Amniotic stem cell (primary cell): ENCODE measurements at places on chromosomes 6 and 20.

GRCh38 chr20:24960861-24961260 is 11.8 kb downstream of the CST7 start:
- no peak for DNase-seq

DNA sequence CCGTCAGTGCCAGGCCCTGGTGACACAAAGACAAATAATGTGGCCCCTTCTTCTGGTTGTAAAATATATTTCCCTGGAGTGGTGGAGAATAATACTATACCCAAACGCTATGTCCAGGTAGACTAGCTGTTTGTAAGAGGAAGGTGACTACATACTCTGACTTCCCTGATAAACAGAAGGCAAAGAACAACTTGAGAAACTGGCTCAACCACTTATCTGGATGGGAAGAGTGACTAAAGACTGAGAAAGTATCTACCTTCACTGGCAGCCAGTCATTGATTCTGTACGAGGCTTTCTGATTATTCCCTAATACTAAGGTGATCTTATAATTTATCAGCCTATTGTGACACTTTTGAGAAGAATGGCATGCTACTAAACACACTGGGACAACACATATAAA is 569.7 kb downstream of the EPHA7 start:
- no peak for DNase-seq

- no peak for DNase-seq
Measured at GRCh38 chr6:192313-192664, 100.0 kb upstream of the DUSP22 start.

DNA sequence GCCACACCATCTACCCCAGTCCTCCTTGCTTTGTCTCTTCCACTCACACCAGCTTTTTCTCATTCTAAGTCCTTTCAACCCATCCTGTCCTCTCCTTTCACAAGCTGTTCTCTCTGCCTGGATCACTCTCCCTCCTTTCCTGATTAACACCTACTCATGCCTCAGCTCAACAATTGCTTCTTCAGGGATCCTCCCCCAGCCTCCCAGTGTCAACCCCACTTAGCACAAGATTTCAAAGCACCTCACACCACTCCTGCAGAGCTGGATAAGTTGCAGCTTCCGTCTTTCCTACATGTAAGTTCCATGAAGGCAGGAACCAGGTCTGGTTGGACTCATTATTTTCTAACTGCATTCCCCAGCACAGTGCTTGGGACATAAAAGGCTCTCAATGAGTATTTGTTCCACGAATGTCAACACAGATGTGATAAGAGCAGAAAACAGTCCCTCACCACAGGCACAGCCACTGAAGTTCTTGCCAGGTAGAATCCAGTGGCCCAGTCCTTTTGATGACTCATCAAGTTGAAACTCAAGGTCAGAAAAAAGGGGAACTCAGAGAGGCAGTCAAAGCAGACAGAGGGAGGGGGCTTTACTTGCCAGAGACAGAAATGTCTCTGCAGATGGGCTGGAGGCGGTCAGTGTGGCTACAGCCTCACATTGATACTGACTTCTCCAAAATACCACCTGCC is 193.4 kb upstream of the PRDM1 start:
- no peak for DNase-seq

DNA sequence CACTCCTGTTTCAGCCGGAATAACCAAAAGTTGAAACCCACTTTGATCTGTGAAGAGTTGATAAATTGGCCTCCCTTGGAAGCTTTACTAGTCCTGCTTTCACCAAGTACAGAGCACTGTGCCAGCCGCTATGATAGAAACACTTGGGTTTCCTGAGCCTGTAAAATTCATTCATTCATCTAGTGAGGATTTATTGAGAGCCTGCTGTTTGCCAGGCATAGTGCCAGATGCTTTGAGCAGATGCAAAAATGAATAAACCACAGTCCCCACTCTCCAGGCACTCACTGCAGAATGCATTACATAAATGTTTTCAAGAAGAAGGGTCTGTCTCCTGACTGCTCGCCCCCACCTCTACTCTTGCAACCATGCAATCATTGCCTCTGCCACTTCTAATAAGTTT is 25.3 kb upstream of the TMEM217 start:
- no peak for DNase-seq

- DNase-seq: no peak
Measured at GRCh38 chr6:69784595-69785377, 12.0 kb downstream of the LMBRD1 start.

- DNase-seq: no peak
Measured at GRCh38 chr20:53412577-53413185, 181.0 kb downstream of the ZNF217 start.

- DNase-seq: no peak
Measured at GRCh38 chr6:24440897-24441598, 38.3 kb downstream of the MRS2 start.

DNA sequence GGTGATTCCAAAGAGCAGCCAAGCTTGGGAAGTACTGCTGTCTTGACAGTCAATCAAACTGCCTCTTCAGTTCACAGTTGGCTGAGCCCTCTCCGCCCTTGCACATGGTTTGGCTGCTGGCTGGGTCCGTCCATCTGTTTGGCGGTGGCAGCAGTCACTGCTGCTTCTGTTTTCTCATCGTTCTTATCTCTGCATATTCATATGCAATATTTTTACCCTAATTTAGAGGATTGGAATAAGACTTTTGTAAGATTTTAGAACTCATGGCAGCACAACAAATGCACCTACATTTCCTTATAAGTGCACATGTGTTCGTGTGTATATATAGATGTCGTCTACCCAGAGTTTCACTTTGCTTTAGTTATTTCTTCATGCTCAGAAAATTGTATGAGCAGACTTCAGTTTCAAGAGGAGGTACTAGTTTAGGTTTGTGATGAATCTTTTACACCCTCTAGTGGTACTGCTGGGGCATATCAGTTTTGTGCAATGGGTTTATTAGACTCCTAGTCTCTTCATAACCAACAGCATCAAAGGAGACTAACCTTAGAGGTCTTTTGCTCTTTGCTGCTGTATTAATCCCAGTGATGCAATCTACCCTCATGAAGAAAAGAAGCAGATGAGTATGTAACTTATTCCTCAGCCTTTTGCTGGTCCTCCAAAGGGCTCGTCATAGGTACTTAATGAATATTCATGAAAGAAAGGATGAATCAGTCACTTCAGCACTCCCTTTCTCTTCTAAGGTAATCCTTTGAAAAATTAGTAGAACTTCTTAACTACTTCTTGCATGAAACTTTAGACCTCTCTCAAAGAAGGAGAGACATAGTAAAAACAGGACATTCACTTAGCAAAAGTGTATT is 44.3 kb downstream of the KHDC1L start:
- DNase-seq: peak; percentile 52

DNA sequence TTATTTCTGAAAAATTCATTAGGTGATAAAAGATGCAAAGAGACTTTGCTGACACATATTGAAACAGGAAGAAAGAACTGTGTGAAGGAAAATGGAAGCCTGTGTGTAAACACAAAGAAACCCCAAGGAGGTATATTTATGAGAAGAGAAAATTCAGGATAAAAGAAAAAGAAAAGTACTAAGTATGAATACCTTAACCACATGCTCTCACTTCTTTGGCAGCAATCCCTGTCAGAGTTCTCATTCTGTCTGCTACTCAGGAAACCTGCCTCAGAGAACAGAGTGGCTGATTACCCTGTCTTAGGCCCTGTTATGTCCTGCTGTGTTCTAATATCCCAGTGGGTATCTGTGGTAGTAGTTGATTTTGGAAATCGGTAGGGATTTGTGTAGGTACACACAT is 457.9 kb downstream of the TBC1D32 start:
- DNase-seq: no peak

- peak; percentile 67 for DNase-seq
Measured at GRCh38 chr6:140078561-140079125, 704.2 kb upstream of the CITED2 start.

DNA sequence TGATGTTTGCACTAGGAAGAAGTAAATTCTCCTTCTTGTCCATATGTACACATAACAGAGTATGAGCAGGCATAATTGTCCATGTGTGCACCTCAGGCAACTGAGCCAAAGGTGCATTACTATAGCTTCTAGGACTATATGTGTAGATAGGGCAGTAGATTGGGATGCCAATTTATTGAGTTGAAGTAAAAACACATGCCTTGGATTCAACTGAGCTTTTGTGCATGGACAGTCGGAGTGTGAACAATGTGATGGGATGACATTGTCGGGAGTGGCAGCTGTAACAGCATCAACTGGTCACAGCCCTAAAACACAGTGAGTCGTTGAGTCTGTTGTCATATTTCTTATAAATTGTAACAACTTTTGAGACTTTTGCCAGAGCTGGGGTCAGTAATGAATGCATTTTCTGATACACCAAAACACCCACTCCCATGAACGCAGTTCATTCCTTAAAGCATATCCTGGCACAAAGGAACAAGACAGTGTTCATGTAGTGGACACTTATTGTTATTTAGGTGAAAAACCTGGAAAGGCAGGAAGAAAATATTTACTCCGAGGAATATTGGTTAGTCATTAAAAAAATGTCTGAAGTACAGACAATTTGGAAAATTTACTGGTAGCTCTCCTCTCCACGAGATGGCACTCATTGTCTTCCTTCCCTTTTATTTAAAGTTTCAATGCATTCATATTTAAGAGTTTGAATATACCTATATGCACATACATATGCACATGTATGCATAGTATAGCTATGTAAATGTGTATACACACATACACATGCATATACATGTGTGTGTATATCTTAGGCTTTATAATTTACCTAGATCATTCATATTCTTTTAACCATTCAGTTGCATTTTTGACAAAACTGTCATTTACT is 302.0 kb upstream of the STXBP5 start:
- DNase-seq: peak; percentile 28

DNA sequence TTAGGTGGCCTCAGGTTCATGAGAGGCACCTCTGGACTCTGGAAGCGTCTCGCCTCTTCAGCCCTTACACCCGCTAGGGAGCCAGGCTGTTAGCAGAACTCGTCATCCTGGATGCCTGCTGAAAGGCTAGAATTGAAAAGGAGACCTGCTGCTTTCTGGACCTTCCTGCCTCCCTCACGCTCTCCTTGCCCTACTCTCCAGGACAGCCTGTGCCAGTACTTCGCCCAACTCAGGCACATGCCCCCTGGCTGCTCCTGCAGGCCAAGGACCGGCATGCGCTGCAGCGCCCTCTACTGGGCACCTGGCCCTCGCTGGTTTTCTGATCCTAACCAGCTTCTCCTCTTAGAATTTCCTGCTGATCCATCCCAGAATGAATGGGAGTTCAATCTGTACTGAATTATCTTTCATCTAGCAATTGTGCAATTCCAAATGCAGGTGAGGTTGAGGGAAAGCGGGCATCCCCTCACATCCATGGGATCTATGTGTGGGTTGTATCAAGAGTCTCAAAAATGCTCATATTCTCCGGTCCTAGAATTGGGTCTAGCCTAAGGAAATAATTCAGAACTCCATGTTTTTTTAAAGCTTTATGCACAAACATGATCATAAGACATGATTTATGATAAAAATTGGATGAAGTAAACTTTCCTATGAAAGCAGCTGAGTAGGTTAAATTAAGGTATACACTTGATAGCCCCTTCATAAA is 78.0 kb downstream of the PTPN1 start:
- no peak for DNase-seq

DNA sequence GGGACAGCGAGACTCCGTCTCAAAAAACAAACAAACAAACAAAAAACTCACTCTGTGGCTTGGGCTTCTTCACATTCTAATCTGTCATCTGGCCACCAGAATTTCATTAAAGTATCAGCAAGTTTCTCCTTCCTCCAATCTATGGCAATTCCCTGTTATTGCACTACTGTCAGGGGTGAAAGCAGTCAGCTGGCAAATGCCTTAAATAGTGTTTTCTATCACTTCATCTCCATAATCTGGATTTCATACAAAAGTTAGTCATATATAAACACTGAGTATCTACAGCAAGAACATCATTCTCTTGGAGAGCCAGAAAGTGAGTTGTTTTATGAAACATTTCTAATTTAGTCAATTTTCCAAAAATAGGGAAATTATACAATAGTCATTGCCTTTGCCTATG is 56.1 kb downstream of the PHACTR3 start:
- DNase-seq: no peak

DNA sequence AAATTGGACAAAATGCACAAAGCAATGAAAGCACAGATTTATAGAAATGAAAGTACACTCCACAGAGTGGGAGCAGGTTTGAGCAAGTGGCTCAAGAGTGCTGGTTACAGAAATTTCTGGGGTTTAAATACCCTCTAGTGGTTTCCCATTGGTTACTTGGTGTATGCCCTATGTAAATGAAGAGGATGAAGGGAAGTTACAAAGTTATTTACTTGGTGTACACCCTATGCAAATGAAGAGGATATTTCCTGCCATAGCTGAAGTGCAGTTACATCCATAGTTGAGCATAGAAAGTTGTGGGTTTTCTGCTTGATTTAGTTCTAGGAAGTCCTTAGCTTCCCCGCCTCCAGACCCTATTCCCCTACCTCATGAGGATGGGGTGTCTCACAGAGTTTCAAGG is 22.7 kb downstream of the BCAS1 start:
- DNase-seq: no peak

- DNase-seq: no peak
Measured at GRCh38 chr20:19727251-19727847, 30.7 kb upstream of the RIN2 start.

DNA sequence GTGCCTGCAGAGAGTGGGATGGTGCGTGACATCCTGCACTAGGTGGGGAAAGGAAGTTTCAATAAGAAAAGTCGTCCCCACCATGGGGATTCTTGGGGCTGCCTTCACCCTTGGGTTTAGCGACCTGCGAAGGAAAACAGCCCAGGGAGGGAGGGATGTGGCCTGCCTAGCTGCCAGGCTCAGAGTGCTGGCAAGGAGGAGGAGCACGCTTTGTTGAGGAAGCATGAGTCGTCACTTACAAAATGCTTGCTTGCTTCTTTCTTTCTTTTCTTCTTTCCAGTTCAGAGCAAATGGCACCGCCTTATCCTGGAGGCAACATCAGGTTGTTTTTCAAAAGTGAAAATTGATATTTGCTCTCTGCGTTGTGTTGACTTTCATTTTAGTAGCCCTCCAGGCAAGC is 123.2 kb downstream of the TFAP2C start:
- peak; percentile 5 for DNase-seq

GRCh38 chr20:38985603-38986170 is 23.5 kb downstream of the DHX35 start:
- no peak for DNase-seq

- DNase-seq: no peak
Measured at GRCh38 chr6:35585658-35586057, 73.0 kb upstream of the TULP1 start.

DNA sequence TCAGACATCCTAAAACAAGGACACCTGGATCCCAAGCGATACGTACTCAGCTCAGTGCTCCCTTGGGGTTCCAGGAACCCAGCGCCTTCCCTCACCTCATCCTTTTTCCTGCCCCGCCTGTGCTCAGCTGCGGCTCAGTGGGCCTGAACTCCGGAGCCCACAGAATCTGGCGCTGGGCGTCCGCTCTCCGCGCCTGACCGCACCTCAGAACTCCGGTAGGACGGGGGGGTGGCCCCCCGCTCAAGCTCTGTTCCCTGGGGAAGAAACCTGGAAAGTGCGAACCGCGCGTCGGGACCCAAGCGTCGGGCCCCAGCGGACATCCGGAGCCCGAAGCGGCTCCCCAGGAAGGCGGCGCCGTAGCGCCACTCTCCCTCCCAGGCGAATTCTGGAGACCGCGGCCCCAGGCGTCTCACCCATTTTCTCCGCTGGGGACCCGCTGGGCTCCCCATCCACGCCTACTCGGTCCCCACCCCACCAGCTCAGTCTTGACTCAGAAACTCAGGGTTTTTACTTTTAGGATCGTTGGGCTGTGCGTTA is 336 bp upstream of the LY6G5C start:
- no peak for DNase-seq
